ENCODE measurements at places on chromosomes 7 and 10.

- DNase-seq, result no peak
- no peaks in the 10 kb centered on the region for H3K4me1 ChIP-seq
- no peaks in the 10 kb centered on the region for H3K27me3 ChIP-seq
These were observed 71.4 kb upstream of the SH2B2 start for GRCh38 chr7:102215256-102215655.

- H3K27ac ChIP-seq, result no peak overlapping the region
- H3K36me3 ChIP-seq, result 0 out of 2 replicates have a peak, but pooled peaks cover 4% of the 10 kb centered on the region
- no peak overlapping the region for H3K4me3 ChIP-seq
- peaks cover 5% of the 10 kb centered on the region for H3K27me3 ChIP-seq
- DNase-seq, result no peak
These were observed 20.3 kb upstream of the PRKCQ start for GRCh38 chr10:6600224-6600987.

- H3K4me1 ChIP-seq, result peaks cover 45% of the 10 kb centered on the region
- no peak overlapping the region for H3K27ac ChIP-seq
- no peak for DNase-seq
- peaks cover 9% of the 10 kb centered on the region for H3K36me3 ChIP-seq
- no peak overlapping the region for H3K4me3 ChIP-seq
These were observed 61.6 kb upstream of the GPR26 start for GRCh38 chr10:123604506-123604905.

- H3K4me3 ChIP-seq, result no peak overlapping the region
- no peak for DNase-seq
- peaks cover 5% of the 10 kb centered on the region for H3K27me3 ChIP-seq
These were observed 165.3 kb downstream of the USP6NL start for GRCh38 chr10:11446133-11446532.

DNA sequence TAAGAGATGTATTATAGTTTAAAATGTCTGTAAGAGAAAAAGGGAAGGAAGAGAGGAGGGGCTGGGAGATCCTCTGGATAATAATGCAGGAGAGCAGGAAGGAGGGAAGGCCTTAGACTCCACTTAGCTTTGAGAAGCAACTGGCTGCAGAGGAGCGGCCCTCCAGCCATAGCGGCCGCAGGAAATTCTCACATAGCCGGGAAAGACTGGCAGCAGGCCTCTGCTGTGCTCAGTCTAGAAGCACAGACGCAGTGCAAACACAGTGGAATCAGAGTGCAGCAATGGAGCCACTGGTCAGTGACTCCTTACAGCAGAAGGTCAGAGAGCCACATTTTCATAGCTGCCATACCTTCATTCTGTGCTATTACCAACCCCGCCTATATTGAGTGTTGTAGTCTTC is 153.3 kb downstream of the VWC2 start:
- no peak overlapping the region for H3K27ac ChIP-seq
- H3K4me1 ChIP-seq, result no peaks in the 10 kb centered on the region
- peaks cover 2% of the 10 kb centered on the region for H3K27me3 ChIP-seq
- H3K4me3 ChIP-seq, result no peak overlapping the region
- DNase-seq, result no peak
- H3K36me3 ChIP-seq, result peaks cover 25% of the 10 kb centered on the region

- no peaks in the 10 kb centered on the region for H3K27me3 ChIP-seq
- H3K4me1 ChIP-seq, result no peaks in the 10 kb centered on the region
- no peak overlapping the region for H3K4me3 ChIP-seq
These were observed 168.8 kb downstream of the TMEM26 start for GRCh38 chr10:61284222-61284890.

- H3K27ac ChIP-seq, result no peak overlapping the region
- H3K4me3 ChIP-seq, result no peak overlapping the region
- peaks cover 13% of the 10 kb centered on the region for H3K4me1 ChIP-seq
- H3K27me3 ChIP-seq, result no peaks in the 10 kb centered on the region
- no peak for DNase-seq
These were observed 848.9 kb downstream of the REEP3 start for GRCh38 chr10:64369885-64370773.

DNA sequence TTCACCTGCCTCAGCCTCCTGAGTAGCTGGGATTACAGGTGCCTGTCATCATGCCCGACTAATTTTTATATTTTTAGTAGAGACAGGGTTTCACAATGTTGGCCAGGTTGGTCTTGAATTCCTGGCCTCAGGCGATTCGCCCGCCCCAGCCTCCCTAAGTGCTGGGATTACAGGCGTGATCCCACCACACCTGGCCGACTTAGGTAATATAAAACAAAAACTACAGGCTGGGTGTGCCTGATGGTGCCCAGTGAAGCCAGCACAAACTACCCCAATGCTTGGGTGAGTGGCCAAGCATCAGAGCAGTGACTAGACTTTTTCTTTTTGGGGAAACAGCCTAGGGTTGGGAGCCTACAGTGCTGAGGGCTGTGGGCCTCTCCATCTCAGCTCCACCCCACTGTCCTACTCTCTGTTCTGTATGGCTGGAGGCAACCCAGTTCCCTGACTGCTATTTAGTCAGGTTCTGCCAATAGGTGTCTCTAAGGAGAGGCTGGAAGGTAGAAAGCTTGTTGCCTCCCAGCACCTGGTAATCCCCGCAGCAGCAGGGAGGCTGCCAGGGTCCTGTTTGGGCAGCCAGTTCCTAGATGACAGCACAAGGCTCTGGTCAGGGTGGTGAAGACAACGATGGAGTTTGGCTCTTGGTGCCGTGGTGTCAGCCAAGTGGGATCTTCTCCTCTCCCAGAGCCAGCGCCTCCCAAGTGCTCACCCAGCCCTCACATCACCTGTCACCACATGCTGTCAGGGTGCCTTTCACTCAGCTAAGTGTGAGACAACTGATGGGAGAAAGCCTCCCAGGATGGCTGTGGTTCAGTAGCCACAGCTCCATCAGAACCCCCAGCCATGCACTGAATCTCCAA is 10.4 kb upstream of the NACAD start:
- H3K27ac ChIP-seq, result no peak overlapping the region
- DNase-seq, result no peak
- H3K4me3 ChIP-seq, result no peak overlapping the region

DNA sequence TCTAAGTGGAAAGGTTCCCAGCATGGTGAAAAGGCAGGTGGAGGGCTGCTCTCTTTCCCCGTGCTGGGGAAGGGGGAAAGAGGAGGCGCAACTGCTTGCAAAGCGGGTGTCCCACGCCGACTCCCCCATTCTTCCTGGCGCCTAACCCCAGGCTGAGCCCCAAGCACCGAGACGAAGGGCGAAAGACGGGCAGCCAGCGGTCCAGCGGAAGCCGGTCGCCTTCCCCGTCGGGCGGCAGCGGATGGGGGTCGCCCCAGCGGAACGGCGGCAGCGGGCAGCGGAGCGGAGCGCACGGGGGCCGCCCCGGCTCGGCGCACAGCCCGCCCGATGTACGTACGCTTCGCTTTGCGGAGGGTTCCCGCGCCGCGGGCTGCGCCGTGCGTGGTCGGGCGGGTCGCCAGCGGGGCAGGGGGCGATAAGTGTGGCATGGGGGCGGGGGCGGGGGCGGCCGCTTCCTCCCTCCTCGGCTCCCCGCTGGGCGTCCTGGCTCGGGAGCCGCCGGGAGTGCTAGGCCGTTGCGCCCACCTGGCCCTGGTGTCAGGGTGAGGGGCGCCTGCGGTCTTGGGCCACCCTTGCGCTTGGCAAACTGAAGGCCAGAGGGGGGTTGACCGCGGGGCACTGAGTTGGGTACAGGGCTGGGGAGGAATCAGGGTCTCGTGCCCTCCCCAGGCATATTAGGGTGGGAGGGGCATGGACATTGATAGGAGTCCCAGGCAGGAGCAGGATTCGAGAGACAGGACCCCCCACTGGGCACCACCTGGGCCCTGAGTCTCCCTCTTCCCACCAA is 35.2 kb upstream of the HSPB1 start:
- H3K4me1 ChIP-seq, result peaks cover 32% of the 10 kb centered on the region
- H3K27me3 ChIP-seq, result peaks cover 4% of the 10 kb centered on the region

DNA sequence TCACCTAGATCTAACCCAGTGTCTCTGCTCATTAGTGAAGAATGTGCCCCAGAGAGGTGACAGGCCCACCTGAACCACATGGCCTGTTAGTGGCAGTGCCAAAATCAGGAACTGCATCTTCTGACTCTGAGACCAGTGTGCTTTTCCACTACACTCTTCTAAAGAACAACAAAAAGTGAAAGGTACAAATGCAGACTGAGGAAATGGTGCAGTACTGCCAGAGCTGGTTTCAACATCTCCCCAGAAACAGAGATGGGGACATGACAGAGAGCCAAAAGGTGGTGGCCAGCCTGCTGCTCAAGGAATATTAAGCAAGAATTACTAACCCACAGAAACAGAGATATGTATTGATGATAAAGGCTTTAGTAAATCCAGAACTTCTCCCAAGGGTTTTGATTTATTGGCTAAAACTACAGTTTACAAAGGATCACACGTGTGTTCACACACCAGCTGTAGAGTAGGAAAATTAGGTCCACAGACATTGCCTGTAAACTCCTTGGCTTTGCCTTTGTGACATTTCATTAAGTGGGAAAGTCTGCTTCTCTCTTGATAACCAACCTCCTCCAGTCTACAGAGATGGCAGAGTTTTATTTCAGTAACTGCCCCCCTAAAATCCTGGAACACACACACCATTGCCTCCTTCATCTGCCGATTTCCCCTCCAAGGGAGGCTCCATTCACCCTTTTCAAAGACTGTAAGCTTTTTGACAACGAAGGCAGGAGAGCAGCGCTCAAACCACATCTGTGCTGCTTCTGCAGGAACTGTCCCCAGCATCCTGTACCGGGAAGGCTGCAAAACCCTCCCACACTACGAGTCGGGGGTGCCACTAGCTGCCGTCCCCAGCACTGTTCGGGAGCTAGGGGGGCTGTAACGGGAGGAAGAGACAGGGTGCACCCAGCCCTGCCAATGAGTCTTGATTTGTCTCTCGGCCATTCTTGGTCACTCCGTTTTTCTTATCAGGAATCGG is 29.8 kb downstream of the GSDME start:
- no peak overlapping the region for H3K4me3 ChIP-seq
- peaks cover 34% of the 10 kb centered on the region for H3K27me3 ChIP-seq
- no peaks in the 10 kb centered on the region for H3K36me3 ChIP-seq
- no peak overlapping the region for H3K27ac ChIP-seq

GRCh38 chr10:110919349-110919931 is at the start of gene SHOC2:
Gene SHOC2 (plus strand): TSS chr10:110919604. CDS start chr10:110964359, 44,755 bp downstream.
- peak within 1 kb of the TSS; percentile 97 for H3K4me3 ChIP-seq
- H3K27ac ChIP-seq, result peak within 1 kb of the TSS; percentile 98
- DNase-seq, result peak; percentile 99
- H3K4me1 ChIP-seq, result peaks cover 32% of the 10 kb centered on the region
- no peaks in the 10 kb centered on the region for H3K36me3 ChIP-seq

DNA sequence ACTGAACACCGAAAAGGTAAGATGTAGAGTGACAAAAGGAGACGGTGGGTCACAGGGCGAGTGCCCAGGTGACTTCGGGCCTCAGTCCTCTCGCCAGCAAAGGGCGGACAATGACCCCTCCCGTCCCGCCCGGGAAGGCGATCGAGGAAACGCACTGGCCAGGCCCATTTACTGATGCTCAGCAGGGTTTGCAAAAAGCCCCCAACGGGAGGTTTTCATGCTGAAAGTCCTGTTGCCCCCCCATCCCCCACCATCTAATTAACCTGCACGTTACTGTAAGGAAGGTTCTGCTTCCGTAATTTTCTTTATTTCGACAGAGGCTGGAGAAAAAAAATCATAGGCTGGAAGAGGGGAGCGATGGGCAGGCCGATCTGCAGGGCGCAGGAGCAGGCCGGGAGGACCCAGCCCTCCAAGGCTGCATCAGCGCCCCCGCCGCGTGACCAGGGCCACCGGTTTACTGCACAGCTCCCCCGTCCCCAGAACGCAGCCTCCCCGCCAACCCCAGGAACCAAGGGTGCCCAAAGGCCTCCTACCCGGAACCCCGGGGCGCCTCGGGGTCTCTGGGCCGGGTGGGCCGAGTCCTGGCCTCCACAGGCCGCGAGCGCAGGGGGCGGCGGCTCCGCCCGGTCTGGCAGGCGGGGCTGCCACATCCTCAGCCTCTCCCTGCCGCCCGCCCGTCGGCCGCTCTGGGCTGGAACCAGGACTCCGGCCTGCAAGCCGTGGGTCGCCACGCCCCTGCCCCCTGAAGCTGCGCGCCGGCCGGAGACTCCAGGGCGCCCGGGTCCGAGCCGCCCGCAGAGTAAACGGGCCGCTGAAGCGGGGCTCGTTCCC is 613 bp downstream of the OAT start:
- peaks cover 43% of the 10 kb centered on the region for H3K4me1 ChIP-seq
- peaks cover 18% of the 10 kb centered on the region for H3K27me3 ChIP-seq
- no peaks in the 10 kb centered on the region for H3K36me3 ChIP-seq
- peak; percentile 59 for DNase-seq

GRCh38 chr10:4198216-4198615 is 413.2 kb upstream of the KLF6 start:
- H3K4me1 ChIP-seq, result peaks cover 8% of the 10 kb centered on the region
- no peak overlapping the region for H3K4me3 ChIP-seq
- H3K27me3 ChIP-seq, result no peaks in the 10 kb centered on the region
- no peak for DNase-seq
- no peaks in the 10 kb centered on the region for H3K36me3 ChIP-seq

DNA sequence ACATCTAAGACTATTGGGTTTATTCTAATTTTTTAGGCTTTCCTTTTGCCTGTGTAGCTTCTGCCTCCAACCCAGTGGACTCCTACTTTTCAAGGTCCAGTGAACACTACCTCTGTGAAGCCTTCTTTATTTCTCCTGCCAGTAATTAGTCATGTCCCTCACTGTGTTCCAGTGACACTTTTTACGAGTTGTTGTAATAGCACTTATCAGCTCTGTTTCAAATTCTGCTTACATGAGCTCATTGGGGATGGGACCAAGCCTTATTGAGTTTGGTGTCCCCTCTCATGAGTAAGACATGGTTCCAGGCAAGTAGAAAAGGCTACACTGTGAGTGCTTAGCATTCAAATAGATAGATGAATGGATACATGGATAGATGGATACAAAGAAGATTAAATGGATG is 184.6 kb downstream of the HIBADH start:
- H3K4me1 ChIP-seq, result no peaks in the 10 kb centered on the region
- H3K4me3 ChIP-seq, result no peak overlapping the region
- no peaks in the 10 kb centered on the region for H3K36me3 ChIP-seq
- H3K27me3 ChIP-seq, result no peaks in the 10 kb centered on the region
- no peak overlapping the region for H3K27ac ChIP-seq
- DNase-seq, result no peak

DNA sequence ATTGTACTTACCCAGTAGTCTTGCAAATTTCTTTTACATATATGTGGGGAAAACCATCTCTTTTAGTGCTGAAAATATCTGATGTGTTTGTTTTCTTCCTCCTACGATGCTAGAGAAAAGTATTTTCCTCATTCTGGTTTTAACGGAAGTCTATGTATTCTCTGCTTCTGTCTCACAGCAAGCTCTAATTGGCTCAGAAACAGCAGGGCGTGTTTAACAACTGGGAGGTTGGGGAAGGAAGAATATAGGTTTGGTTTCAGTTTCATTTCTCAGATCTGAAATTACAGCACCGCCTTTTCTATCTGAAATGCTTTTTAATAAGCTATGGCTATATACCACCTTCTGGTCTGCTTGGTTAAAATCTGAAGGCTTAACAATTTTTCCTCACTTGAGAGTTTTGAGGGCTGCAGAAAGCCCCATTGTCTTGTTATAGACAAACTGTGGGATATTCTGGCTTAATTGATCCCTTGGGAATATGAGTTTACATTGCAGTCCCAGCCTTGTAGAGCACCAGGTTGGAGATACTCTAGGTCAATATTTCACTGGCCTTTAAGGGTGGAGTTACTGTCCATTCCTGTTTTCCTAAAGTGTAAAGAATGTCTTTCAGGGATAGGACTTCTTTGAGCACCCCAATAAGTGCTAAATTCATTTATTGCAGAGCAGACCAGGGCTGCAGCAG is at the start of gene SAMD9:
TSS of gene SAMD9 (minus strand) at position 128 of the 679 bp plus-strand sequence. CDS start 11,882 bp downstream, outside the sequence.
- no peak within 1 kb of the TSS for H3K4me3 ChIP-seq
- peaks cover 2% of the 10 kb centered on the region for H3K27me3 ChIP-seq
- DNase-seq, result no peak
- H3K27ac ChIP-seq, result no peak within 1 kb of the TSS
- peaks cover 7% of the 10 kb centered on the region for H3K4me1 ChIP-seq

- no peak overlapping the region for H3K27ac ChIP-seq
- peaks cover 35% of the 10 kb centered on the region for H3K4me1 ChIP-seq
- H3K36me3 ChIP-seq, result no peaks in the 10 kb centered on the region
- DNase-seq, result no peak
- no peak overlapping the region for H3K4me3 ChIP-seq
These were observed 163.2 kb downstream of the REEP3 start for GRCh38 chr10:63684257-63684936.

Data from WTC11 (cell line).